ENCODE measurements at places on chromosomes 6 and 20. TPM values are rescaled to one million over a fixed set of nuclear protein-coding genes. Genes with fewer than 3 reads are reported as not detected.

ZDHHC14 gene
- total RNA-seq, result 2.2 TPM

TAGAP gene
- total RNA-seq, result 80.7 TPM

- no peak for ATAC-seq
These were observed 21.0 kb downstream of the CAPN11 start for GRCh38 chr6:44179648-44180047.

DNA sequence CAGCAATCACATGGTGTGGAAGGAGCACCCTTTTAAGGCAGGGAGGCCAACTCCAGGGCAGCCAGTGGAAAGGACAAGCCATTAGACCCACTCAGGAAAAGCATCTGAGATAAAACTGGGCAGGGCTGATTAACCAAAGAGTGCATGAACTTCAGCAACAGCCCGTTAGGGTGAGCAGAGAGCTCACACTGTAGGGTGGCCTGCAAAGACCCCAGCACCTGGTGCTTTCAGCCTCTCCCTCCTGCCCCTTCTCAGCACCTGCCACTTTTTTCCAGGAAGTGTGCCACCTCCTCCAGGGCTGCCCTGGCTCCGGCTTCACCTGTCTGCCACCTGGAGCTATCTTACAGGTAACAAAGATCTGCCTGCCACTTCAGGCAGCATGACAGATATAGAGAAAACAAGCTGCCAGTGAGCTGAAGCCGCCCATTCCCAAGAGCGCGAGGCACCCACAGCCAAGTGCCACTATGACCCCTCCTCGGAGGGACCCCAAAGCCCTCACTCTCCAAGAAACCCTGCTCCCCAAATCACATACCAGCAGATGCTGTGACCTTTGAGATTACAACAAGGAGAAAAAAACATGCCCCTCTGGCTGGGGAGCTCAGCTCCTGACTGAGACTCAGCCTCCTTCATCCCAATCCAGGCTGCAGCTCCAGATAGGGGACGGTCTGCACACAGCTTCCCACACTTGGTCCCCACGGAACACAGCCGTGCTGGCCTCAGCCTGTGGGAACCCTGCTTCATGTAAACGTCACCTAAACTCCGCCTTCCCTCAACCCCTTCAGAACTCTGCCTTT lies 71.2 kb downstream of the ABHD12 start:
- ATAC-seq, result no peak

- no peak for ATAC-seq
These were observed 75.1 kb upstream of the SCGN start for GRCh38 chr6:25576919-25577318.

DNA sequence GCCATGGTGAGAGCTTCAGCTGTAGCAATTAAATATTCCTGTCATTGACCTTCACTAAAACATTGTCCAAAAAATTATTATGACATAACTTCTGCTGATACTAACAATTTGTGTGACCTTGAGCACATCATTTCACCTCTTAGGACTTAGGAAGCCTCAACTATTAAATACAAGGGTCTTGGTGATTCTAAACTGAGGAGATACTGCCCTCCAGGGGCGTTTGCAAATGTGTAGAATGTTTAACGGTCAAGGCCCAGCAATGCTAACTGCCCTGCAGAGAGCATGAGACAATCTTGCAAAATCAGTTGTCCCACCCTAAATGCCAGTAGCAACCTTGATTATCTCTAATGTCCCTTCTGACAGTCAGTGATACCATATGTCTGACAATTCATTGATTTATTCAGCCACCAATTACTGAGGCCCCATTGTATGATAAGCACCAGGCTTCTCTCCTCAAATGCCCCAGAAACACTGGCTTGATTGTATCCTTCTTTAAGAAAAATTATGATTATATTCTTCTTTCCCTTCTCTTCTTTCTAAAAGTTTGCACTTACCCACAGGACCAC lies 284.1 kb upstream of the PLN start:
- no peak for ATAC-seq

All from activated T-helper 17 cell treated with anti-CD3 and anti-CD28 coated beads, Interleukin-2, amount 50 U/mL, for 72 hours (primary cell).